ENCODE measurements at places on chromosomes 7 and 10. TPM values are rescaled to one million over a fixed set of nuclear protein-coding genes. Genes with fewer than 3 reads are reported as not detected.

Gene TMEM176B
- total RNA-seq: 6.6 TPM

DNA sequence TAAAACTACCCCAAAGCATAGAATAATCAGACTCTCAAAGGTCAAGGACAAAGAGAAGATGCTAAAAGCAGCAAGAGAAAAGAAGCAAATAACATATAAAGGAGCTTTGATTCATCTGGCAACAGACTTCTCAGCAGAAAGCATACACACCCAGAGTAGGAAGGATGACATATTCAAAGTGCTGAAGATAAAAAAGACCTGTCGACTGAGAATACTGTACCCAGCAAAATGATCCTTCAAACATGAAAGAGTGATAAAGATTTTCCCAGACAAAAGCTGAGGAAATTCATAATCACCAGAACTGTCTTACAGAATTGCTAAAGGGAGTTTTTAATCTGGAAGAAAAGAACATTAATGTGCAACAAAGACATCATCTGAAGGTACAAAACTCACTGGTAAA lies 14.9 kb downstream of the KCNK18 start:
- H3K27ac ChIP-seq: no peak overlapping the region
- no peak for DNase-seq
- no peaks in the 10 kb centered on the region for H3K36me3 ChIP-seq
- no peak overlapping the region for H3K4me3 ChIP-seq

DNA sequence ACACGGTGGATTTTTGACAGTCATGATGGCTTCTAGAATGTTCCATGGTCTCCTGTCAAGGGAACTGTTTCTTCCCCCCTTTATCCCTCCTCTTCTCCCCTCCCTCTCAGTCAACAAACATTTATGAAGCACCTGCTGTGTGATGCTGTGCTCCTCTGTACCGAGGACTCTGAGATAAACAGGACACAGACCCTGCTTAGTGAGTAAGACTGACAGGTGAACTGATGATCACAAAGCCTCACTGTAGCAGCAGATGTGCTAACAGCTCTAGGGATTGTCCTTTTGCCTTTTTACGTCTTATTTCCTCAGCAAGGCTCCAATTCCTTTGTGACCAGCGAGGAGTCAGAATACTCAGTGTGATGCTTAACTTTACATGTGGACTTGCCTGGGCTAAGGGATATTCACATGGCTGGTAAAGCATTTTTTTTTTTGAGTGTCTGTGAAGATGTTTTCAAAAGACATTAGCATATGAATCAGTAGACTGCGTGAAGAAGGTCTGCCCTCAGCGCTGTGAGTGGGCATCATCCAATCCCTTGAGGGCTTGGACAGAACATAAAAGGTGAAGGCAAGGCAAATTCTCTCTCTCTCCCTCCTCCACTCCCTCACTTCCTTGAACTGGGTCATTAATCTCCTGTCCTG lies 170.1 kb downstream of the ADRA2A start:
- no peak overlapping the region for H3K27ac ChIP-seq
- H3K27me3 ChIP-seq: no peaks in the 10 kb centered on the region
- no peak overlapping the region for H3K4me3 ChIP-seq
- no peaks in the 10 kb centered on the region for H3K36me3 ChIP-seq
- DNase-seq: no peak

Gene CFAP69
- 8.7 TPM for total RNA-seq

Gene LANCL2
- total RNA-seq: 50.5 TPM

GRCh38 chr7:52355053-52355452 lies 680.4 kb upstream of the POM121L12 start:
- H3K4me1 ChIP-seq: no peaks in the 10 kb centered on the region
- no peaks in the 10 kb centered on the region for H3K27me3 ChIP-seq
- DNase-seq: no peak
- H3K4me3 ChIP-seq: no peak overlapping the region
- no peak overlapping the region for H3K27ac ChIP-seq

Gene EPHA1
- total RNA-seq: 5.9 TPM

DNA sequence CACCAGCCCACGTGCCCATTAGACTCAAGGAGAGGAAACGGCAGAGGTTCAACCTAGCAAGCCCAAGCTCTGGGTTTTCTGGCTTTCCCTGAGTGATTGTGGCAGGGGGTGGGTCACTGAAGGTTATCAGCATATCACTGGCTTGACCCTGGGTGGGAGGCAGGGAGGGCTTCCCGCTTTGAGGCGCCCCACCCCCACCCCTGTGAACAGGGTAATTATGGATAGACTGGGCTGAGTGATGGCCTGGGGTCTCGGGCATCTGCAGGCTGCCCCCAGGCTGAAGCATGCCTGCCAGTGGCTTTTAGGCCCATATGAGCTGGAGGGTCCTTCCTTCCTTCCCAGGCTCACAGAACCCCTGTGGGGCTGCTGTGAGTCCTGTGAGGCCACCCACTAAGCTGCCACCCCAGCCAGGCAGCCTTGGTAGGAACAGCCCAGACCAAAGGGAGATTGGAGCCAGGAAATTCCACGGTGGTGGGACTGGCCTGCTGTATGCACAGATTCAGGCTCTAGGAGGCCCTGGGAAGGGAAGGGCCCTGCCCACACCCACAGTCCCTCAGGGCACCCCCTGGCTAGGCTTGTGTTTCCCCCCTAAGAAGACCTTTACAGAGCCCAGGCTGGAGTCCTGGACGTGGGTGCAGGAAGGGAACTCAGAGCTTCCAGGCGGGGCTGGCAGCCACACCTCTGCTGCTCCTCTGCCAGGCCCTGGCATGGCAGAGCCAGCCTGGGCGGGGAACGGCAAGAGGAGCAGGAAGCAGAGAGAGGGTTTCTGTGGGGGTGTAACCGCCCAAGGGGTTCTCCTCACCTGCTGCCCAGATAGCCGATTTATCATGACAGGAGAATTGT lies 33.1 kb downstream of the GPRIN2 start:
- no peaks in the 10 kb centered on the region for H3K36me3 ChIP-seq
- peaks cover 14% of the 10 kb centered on the region for H3K4me1 ChIP-seq

- H3K4me1 ChIP-seq: peaks cover 60% of the 10 kb centered on the region
- H3K27me3 ChIP-seq: no peaks in the 10 kb centered on the region
- no peaks in the 10 kb centered on the region for H3K36me3 ChIP-seq
- peak overlapping the region; percentile 10 for H3K27ac ChIP-seq
- peak; percentile 77 for DNase-seq
Measured at GRCh38 chr7:5634107-5634950, 147.1 kb downstream of the RNF216 start.

- no peak for DNase-seq
- no peak overlapping the region for H3K4me3 ChIP-seq
- no peak overlapping the region for H3K27ac ChIP-seq
- H3K4me1 ChIP-seq: no peaks in the 10 kb centered on the region
Measured at GRCh38 chr10:78875331-78875877, 193.4 kb upstream of the ZMIZ1 start.

DNA sequence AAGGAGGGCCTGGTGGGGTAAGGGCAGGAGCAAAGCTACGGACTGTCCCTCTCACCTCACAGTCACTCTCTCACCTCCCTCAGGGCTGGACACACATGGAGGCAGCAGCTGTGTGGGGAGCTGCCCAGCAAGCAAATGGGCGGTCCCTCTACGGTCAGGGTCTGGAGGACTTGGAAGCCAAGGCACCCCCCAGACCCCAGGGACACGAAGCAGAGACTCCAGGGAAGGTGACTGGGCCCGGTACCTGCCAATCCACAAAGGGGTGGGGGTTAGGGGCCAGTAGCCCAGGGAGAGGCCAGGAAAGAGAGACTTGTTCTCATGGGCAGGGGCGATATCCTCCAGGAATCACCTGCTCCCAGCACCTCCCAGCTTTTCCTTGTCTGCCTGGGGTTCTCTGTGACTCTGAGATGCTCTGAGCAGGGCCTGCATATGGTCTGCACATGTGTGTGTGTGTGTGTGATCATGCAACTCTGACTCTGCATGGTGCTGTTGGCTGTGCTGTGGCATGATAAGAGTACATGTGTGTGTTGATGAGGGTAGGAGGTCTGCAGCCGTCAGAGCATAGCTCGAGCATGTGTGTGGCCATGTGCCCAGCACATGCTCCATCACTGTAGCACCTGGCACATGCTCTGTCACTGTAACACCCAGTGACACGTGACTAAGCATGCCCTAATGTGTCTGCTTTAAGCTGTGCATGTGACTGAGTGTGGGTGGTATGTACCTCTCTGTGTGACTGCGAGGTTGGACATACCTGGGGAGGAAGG lies 4.6 kb upstream of the LDB3 start:
- no peaks in the 10 kb centered on the region for H3K36me3 ChIP-seq
- H3K4me1 ChIP-seq: peaks cover 35% of the 10 kb centered on the region
- no peak overlapping the region for H3K4me3 ChIP-seq
- no peak for DNase-seq
- H3K27ac ChIP-seq: no peak overlapping the region
- no peaks in the 10 kb centered on the region for H3K27me3 ChIP-seq

DNA sequence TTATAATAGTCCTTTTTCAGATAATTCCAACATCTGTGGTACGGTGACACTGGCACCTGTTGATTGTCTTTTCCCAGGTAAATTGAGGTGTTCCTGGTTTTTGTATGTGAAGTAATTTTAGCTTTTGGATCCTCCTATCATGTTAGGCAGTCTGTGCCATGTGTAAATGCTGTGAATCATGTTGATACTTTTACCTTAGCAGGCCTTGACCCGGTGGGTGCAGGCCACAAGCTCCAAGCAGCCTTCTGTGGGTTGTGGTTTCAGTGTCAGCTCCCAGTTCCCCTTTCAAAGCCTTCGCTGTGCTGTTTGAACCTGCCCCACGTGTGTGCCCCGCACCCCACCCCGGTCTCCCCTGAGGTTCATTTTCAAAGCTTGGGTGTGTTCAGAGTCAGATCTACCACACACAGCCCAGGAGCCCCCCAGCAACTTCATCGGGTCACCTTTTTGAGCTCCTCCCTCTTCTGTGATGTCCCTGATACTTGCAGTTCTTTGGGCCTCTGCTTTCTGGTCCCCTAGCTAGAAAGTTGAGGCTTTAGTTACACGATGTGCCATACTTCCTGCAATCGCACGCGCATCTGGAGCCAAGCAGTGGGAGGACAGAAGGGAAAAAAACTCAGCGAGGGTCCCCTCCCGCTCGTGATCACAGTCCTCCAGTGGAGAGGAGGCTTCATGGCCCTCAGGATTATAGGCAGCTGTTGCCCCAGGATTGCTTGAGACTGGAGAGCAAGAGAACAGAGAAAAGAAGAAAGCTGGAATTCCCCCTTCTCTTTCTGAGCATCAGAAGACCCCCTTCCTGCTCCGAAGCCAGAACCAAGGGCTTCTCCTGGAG lies 8.7 kb upstream of the BHLHA15 start:
- no peak for DNase-seq
- no peak overlapping the region for H3K27ac ChIP-seq
- H3K27me3 ChIP-seq: no peaks in the 10 kb centered on the region

Gene PKD1L1
- 4.8 TPM for total RNA-seq

- H3K4me3 ChIP-seq: no peak overlapping the region
- no peaks in the 10 kb centered on the region for H3K4me1 ChIP-seq
- H3K27ac ChIP-seq: no peak overlapping the region
- no peaks in the 10 kb centered on the region for H3K36me3 ChIP-seq
Measured at GRCh38 chr7:112945046-112945445, 141.6 kb downstream of the GPR85 start.

- peak; percentile 37 for DNase-seq
- H3K4me1 ChIP-seq: no peaks in the 10 kb centered on the region
- no peaks in the 10 kb centered on the region for H3K27me3 ChIP-seq
- no peak overlapping the region for H3K4me3 ChIP-seq
Measured at GRCh38 chr7:143321734-143322133, 5.8 kb downstream of the CLCN1 start.

DNA sequence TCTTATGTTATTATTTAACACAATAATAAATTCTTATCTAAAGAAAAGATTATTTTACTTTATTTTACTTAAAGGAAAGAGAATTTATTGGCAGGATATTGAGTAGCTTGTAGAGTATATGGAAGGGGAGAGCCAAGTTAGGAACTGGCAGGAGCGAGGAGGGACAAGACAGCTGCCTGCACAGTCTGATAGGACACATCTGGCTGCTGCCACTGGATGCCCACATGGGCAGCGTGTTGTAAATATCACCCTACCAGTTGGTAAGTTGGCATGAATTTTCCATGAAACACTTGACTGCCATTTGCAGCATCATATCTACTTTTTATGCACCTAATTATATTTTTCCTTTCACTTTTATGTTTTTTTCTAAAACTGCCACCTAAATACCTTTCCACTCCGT lies 19.6 kb downstream of the SRI start:
- no peaks in the 10 kb centered on the region for H3K4me1 ChIP-seq

Gene CTAGE4
- 13.1 TPM for total RNA-seq

DNA sequence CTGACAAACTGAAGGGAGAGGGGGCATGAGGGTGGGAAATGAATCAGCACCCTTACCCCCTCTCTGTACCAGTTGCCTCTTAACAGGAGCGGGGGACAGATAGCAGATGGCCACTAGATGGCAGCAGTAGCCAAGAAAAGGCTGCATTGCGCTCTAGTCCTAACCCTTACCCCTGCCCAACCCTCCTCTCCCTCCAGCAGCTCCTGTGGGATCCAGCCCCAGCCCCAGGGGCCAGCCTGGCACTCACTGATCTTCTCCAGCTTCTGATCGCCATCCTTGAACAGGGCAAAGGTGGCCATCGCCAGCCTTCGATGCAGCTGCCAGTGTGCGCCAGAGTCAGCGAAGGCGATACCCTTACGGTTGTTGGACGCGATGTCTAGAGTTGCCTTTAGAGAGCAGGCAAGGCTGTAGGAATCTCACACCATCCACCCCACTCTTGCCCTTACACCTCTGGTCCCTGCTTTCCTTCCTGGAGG lies 2.2 kb downstream of the CYP17A1 start:
- peaks cover 8% of the 10 kb centered on the region for H3K4me1 ChIP-seq
- DNase-seq: peak; percentile 87
- no peaks in the 10 kb centered on the region for H3K27me3 ChIP-seq

Gene HPS1
- 73.4 TPM for total RNA-seq

Gene COL13A1
- 0.94 TPM for total RNA-seq

- DNase-seq: no peak
- no peak overlapping the region for H3K4me3 ChIP-seq
- H3K36me3 ChIP-seq: no peaks in the 10 kb centered on the region
- no peaks in the 10 kb centered on the region for H3K4me1 ChIP-seq
Measured at GRCh38 chr10:26024303-26024702, 90.3 kb downstream of the MYO3A start.

Gene CALU
- total RNA-seq: 63.2 TPM

DNA sequence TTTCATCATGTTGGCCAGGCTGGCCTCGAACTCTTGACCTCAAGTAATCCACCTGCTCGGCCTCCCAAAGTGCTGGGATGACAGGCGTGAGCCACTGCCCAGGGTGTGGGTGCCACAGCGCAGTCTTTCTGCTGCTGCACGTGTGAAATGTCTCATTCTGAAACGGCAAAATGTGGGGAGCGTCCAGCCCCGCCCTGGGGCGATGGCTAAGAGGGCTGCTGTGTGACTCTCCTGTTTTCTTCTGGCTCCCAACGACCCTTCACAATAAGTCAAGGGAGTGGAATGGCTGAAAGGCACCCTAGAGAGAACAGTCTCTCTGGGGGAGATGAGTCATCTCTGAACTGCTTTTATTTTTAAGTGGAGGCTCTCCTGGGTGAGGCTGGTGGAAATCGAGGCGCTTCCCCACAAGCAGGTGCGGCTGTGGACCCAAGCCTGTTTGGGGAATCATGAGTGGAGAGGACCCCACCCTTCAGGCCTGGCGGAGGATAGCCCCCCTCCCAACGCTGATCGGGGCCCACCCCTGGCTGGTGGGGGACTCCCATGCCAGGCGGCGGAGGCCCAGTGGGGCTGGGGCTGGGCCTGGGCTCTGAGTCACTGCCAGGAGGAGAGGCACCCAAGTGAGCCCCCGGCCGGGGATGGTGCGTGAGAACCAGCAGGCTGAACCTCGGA lies 18.0 kb downstream of the ADAP1 start:
- no peaks in the 10 kb centered on the region for H3K4me1 ChIP-seq
- DNase-seq: no peak
- H3K27ac ChIP-seq: no peak overlapping the region
- H3K4me3 ChIP-seq: no peak overlapping the region
- no peaks in the 10 kb centered on the region for H3K36me3 ChIP-seq
